ENCODE measurements at places on chromosomes 4 and X.

DNA sequence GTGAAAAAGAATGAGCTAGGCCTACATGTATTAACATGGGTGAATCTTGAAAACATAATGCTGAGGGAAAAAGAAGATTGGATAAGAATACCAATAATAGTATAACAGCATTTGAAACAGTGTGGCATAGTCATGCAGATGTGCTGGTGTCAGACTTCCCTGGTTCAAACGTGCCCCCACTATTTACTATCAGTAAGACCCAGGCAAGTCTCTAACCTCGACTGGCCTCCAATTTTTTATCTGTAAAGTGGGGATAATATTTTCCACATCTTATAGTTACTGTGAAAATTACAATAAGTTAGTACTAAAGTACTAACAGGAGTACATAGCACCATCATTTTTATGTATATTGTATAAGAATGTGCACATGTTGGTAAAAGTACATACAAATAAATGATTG lies 17.0 kb upstream of the SLAIN2 start:
- no peak for DNase-seq

- no peak for DNase-seq
These were observed 36.4 kb upstream of the PLAC1 start for GRCh38 chrX:134694333-134695322.

- DNase-seq = no peak
These were observed 27.9 kb downstream of the NKX3-2 start for GRCh38 chr4:13516315-13516860.

- no peak for DNase-seq
These were observed 9.7 kb downstream of the PPEF2 start for GRCh38 chr4:75892508-75892907.

DNA sequence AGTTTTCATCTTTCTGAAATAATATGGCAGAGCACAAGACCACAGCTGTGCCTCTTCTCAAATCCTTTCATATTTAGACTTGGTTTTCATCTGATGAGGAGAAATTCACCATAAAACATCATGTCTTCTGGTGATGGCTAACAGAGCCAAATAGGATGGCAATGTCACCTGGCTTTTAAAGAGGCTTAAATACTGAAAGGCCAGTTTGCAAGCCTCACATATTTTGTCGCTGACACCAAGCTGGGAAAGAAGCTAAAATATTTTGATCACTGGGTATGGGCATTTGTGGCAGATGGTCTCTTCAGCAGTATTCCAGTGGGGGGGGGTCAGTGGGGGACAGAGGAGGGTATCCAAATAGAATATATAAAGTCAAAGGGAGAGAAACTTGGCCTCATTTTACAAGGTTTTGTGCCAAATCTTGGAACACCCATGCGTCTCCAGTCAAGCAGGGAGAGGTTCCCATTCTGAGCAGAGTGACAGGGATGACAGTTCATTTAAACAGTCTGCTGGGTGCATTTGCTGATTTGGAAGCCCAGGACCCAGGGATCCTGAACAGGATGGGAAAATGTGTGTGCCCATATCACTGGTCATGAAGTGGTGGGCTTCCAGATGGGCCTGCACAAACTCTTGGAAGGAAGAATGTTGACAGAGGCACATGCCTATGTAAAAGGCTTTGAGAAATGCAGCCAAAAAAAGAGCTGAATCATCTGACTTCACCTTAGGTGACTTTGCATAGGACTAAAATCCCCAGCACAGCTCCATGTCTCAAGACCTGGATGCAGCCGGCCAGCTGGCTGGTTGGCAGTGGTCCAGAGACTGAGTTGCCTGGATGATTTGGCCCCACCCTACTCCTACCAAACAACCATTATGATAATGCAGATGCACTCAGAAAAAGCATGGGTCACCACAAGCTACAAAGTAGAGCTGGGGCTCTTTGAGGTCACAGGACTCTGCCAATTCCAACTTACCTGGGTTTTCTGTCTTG lies 484.4 kb upstream of the NR3C2 start:
- peak; percentile 7 for DNase-seq

GRCh38 chrX:13168269-13168668 lies 123.8 kb upstream of the FAM9C start:
- no peak for DNase-seq

DNA sequence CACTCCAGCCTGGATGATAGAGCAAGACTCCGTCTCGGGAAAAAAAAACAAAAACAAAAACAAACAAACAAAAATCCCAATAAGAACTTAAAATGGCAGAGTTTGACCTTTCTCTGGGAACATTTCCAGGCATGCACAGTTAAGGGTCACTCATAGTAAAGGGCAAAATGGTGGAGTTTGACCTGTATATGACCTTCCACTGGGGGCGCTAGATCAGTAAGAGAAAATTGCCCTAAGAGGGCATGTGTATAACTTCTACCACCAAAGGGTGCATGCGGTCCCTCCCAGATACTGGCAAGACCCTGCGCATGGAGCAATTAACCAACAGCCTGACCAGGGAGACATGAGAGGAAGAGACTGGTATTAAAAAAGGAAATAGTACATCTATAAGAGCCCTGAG lies 177.2 kb downstream of the MOSPD2 start:
- no peak for DNase-seq

DNA sequence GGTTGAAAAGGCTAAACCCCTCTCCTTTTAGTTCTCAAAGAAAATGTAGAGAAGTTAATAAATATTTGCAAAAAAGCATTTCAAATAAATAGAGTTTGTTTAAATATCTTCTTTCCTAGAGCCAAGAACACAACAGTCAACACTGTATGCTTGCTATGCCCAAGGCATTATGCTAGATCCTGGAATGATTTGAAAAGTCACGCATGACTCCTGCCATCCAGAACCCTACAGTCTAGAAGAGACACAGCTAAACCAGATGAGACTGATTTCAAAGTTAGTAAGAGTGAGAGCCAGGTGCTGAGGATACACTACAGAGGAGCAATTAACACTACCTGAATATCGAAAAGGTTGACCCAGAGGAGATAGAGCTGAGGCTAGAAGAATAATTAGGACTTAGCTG lies 205.8 kb downstream of the NWD2 start:
- DNase-seq = no peak

- peak; percentile 48 for DNase-seq
These were observed 632 bp downstream of the PLP2 start for GRCh38 chrX:49172280-49172780.

GRCh38 chr4:13067077-13067476 lies 417.1 kb downstream of the RAB28 start:
- DNase-seq = no peak
